Heart right ventricle (tissue), 16 donors: ENCODE measurements at places on chromosomes 16 and 17.

GRCh38 chr17:47841488-47842291 is 617 bp upstream of the SCRN2 start:
- DNase-seq, result no peak

- DNase-seq, result no peak
Observed at GRCh38 chr17:10205549-10206185, 7.3 kb upstream of the GAS7 start.

DNA sequence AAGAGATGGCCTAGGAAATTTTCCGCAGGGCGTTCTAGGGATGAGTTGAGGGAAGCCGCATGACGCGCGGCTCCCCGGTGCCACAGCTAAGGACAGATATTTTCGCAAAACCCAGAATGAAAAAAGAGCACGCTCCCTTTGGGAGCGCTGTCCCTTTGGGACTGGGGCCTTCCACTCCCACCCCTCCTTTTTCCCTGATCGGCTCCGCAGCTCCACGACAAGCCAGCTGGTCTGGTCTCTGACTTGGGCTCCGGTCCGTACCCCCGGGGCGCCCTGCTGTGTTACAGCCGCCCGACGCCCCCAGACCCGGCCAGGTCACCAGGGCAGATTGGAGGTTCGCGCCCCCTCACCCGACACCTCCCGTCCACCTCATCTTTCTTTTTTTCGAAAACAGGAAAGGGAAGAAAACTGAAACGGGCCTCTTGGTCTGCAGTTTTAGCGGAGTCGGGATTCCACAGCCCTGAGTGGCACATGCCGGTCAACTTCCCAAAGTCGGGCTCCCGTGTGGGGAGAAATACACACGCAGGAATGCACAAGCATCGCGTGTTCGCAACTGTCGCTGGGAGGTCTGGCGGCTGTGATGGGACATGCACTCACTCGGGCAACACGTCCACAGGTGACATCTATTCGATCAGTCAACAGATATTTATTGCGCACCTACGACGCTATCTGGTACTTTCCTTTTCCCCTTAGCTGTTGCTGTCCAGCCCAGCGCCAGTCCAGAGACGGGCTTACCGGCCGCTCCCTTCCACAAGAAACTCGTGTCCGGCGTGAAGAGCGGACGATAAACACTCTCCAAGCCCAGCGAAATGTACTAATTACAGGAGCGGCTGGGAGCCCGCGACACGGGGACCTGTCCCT is 3.9 kb upstream of the SOX9 start:
- no peak for DNase-seq

- DNase-seq, result no peak
Observed at GRCh38 chr17:83062011-83062817, 17.2 kb upstream of the METRNL start.

- no peak for DNase-seq
Observed at GRCh38 chr17:50677851-50678375, 29.8 kb downstream of the ANKRD40 start.

DNA sequence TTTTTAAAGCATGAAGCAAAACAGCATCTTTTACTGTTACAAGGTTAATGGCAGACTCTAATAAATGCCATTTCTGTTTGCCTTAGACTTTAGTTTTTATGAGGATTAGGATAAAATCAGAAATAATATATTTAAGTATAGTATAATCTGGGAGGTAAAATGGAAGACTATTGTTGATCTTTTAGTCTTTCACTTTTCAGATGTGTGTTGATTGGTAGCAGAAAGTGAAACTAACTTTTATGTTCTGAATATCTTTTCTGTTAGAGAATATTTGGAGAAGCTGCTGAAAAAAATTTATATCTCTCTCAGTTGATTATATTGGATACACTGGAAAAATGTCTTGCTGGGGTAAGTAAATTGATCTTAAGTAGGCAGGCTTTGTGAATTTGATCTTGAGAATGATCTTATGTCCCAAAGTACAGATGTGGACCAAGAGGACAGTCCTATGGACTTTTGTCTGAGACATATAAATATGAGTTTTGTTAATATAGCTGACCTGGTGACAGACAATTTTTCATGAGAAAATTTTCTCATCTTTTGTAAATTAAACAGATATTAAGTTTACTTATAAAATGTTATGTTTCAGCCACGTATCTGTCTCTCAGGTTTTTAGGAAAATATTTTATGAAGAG is 64.1 kb downstream of the NF1 start:
- no peak for DNase-seq

DNA sequence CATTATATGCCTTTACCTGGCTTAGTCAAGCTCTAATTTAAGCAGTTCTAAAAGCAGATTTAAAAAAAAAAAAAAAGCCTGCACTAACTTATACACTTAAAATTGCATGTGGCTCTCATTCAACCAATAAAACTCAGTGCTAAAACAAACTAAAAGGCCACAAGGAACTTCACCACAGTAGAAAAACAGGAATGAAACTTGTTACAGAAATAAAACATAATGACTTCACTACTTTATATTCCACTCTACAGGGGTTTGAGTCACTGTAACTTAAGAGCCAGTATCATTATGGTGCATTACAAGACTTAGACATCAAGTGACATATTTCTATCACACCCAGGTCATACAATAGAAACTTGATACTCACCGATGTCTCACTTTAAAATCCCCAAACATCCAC is 11.1 kb downstream of the CA10 start:
- DNase-seq, result no peak

GRCh38 chr17:29573558-29573869 is 5.0 kb downstream of the TP53I13 start:
- no peak for DNase-seq
